ENCODE measurements at places on chromosomes 13 and 19. TPM values are rescaled to one million over a fixed set of nuclear protein-coding genes. Genes with fewer than 3 reads are reported as not detected.

TGFBR3L gene
- total RNA-seq, result 10.5 TPM

TMED1 gene
- 94.6 TPM for total RNA-seq

FGF14 gene
- not detected for total RNA-seq

CCDC8 gene
- total RNA-seq, result not detected

TJP3 gene
- 11.7 TPM for total RNA-seq

ZNF208 gene
- total RNA-seq, result not detected

ZNF132 gene
- total RNA-seq, result not detected

B3GNT3 gene
- 41.7 TPM for total RNA-seq

TIMM50 gene
- 123 TPM for total RNA-seq

LDLR gene
- total RNA-seq, result 302 TPM

GPC5 gene
- total RNA-seq, result not detected

- no peak for DNase-seq
These were observed 39.2 kb upstream of the TNFSF11 start for GRCh38 chr13:42534785-42535184.

- peak; percentile 35 for DNase-seq
These were observed 881 bp downstream of the ZNF20 start for GRCh38 chr19:12139269-12139668.

DNA sequence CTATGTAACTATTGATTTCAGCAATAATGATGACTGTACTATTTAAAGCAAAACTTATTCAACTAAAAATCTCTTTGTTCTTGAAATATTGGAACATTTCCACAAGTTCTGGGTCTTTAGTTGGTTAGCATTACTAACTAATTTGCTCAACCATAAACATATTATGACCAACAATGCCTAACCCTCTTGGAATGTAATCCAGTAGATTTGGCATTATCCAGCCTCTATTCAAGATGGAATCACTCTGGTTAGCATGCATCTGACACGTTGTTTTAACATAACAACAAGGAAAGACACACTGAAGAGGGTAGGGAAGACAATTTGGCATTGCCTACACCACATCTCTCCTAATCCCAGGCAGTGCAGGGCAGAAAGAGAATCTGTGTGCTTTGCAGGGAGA is 941.3 kb upstream of the PCDH20 start:
- no peak for DNase-seq

GRCh38 chr13:24068472-24068871 is 92.0 kb upstream of the SPATA13 start:
- DNase-seq, result no peak

DNA sequence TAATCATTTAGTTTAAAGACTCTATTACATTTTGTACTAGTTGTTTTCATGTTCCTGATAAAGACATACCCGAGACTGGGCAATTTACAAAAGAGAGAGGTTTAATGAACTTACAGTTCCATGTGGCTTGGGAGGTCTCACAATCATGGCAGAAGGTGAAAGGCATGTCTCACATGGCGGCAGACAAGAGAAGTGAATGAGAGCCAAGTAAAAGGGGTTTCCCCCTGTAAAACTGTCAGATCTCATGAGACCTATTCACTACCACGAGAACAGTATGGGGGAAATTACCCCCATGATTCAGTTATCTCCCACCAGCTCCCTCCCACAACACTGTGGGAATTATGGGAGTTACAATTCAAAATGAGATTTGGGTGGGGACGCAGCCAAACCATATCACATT is 129.2 kb downstream of the PAN3 start:
- DNase-seq, result no peak

DNA sequence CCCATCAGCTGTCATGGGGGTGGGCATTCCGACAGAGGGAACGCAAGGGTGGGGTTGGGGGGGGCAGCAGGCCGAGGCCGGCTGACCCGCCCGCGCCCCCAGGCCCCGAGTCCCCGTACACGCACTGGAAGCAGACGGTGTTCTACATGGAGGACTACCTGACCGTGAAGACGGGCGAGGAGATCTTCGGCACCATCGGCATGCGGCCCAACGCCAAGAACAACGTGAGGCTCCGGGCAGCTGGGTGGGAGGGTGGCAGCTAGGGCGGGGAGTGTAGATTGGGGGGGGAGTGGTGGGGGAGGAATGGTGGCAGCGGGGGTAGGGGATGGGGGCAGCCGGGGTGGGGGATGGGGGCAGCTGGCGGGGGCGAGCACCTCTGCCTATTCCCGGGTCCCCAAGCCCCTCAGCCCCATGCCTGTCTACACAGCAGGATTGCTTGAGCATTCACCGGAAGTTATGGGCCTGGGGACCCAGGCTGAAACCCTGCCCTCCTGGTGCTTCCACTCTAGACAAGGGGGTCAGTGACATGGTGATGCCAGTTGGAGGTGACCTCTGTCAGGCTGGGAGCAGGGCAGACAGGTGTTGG is 2.8 kb upstream of the ADM5 start:
- no peak for DNase-seq

GRCh38 chr19:1161716-1162115 is 12.4 kb downstream of the SBNO2 start:
- no peak for DNase-seq

GRCh38 chr13:24135674-24136300 is 24.7 kb upstream of the SPATA13 start:
- DNase-seq, result peak; percentile 48

DNA sequence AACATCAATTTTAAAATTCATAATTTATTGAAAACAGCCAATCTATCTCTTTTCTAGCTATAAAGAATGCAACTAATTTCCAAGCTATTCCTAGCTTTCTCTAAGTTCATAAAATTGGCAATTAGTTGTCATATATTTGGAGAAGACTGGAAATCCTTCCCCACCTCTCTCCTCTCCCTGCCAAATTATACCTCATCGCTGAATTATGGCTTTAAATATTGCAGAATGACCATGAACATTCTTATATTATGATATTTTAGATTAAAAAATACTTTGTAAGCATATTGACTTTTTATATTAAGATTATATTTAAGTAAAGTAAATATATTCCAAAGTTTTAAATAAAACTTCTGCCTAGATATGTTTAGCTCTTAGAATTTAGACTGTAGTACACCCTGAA is 58.2 kb downstream of the ESD start:
- DNase-seq, result no peak

DNA sequence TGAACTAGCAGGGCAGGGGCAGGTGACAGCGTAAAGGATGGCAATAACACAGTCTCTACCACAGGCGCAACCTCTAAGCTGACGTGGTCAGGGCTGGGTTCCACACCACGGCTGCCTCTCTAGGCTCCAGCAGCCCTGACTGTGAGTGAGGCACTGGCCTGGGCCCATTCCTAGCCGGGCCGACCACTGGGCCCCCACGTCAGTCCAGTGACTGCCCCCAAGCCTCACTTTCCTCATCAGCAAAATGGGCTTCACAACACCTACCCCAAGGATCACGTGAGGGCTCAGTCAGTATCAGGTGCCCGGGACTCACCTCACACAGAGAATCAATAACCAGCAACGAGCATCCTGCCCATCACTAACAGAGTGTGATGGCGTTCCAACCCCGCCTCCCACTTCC is 5.2 kb downstream of the ZFR2 start:
- no peak for DNase-seq

DNA sequence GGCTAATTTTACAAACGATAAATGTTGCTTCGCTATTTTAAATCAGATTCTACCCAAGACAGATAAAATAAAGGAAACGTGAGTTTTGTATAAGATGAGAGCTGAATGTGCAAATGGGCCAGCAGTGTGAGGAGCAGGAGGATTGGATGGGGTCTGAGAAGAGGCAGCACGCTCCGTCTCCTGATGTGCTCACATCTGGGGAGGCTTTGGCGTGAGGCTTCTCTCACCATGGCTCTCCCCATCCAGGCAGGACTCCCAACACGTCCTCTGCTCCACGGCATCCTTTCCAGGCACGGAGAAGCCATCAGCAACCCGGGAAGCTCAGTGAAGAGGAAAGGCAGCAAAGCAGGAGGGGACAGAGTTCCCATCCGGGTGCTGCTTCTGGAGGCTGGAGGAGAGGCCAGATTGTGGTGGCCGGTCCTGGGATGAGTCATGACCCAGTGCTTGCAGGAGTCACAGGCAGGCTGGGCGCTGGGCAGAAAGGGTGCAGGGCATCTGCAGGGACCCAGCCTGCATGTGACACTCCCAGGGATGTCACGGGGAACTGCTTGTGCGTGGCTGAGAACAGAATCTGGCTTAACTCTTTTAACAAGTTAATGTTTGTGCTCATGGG is 47.5 kb downstream of the ZNF536 start:
- DNase-seq, result no peak

DNA sequence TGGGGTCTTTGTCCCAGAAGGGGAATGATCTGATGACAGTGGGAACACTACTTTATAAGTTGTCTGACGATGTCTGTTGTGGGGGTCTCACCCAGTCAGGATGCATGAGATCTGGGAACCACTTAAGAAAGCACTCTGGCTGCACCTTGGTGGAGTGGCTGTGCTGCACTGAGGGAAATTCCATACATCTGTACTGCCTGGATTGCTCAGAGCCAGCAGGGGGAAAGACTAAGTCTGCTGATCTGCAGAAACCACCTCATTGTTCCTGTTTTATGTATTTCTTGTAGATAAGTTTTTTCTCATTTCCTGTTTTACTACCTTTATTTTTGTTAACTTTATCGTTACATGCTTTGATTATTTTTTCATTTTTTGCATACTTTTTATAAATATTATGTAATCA is 27.3 kb downstream of the ZNF430 start:
- no peak for DNase-seq

- DNase-seq, result peak; percentile 78
These were observed 3.9 kb upstream of the B9D2 start for GRCh38 chr19:41367848-41368301.

DNA sequence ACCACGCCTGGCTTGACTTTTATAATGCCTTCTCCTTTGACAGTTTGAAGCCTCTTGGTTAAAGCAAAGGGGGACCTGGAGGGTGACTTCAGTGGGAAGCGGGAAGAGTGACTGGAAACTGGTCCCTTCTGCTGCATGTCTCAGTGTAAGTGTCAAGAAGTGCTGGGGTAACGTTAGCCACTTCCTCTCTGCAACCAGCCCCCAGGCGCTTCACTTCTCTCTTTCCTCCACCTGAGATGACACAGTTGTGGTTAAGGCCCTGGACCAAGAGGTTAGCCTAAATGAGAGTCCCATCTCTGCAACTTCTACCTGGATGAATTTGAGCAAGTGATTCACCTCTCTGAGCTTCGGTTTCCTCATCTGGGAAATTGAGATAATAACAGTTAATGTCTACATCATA is 16.3 kb downstream of the LEUTX start:
- peak; percentile 34 for DNase-seq

GRCh38 chr19:19300613-19301012 is 19.7 kb downstream of the SUGP1 start:
- DNase-seq, result no peak

DNA sequence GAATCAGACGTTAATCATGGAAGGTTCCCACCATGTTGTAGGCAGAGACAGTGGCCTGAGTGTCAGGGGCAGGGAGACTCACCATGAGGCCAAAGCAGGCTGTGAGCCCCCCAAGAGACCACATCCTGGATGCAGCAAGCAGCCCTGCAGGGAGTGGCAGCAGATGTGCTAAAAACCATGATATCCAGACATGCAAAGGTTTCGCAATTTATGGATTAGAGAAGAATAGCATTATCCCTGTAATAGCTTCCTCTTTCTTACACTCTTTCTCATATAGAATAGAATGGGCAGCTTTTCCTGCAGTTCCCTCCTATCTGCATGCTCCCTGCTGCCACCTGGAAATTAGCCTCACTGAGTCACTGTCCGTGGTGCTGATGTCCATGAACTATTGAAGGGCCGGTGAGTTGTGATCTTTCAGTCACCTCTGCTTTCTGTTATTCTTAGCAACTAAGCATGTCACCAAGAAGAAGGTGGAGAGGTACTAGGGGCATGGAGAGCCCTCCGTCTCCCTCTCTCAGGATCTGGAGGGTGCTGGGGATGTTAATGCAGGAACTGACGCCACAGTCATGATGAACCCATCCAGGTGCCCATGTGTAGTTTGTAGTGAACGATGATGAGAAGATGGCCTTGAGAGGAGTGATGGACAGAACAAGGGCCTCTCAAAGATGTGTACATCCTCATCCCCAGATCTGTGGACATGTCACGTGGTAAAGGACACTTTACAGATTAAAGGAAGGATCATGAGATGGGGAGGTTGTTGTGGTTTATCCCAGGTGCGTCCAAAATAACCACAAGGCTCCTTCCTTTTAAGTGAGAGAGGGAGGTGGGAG is 9.9 kb downstream of the CEACAM4 start:
- DNase-seq, result peak; percentile 44

DNA sequence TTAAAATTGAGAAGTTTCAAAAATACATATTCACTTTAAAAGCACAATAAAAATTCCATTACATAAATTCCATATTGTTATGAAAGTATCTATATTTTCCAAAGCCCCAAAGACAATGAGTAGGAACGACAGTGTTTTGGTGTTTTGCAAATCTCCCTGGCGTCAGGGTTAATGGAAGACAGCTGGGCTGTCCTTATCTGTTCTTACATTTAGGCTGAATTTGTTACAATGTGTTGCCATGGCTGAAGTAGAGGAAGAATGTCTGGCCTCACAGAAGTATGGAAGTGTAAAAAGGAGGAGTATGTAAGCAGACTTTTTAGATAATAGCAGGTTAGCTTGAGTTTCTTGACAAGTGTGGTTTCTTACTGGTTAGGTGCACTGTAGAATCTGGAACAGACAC is 124.4 kb upstream of the SPATA13 start:
- no peak for DNase-seq

- DNase-seq, result no peak
These were observed 271.3 kb downstream of the PCDH20 start for GRCh38 chr13:61144301-61144700.

GRCh38 chr13:97348569-97349100 is 85.3 kb upstream of the RAP2A start:
- no peak for DNase-seq

- no peak for DNase-seq
These were observed 14.4 kb downstream of the MYO16 start for GRCh38 chr13:108643646-108644353.

DNA sequence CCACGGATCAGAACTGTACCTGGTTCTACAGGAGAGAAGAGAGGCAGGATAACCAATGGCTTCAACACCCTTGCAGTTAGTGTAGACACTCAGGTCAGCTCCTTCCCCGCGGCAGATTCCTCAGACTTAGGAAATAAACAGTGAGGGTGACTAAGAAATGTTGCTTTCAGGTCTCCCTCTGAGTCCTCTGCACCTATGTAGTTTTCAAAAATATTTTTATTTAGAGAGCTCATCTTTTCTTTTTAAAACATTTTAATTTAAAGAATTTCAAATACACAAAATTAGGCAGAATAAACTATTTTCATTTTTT is 195.2 kb downstream of the KLF12 start:
- no peak for DNase-seq

- DNase-seq, result no peak
These were observed 56.5 kb downstream of the F2RL3 start for GRCh38 chr19:16945364-16945714.

- no peak for DNase-seq
These were observed 184.8 kb downstream of the KDM4B start for GRCh38 chr19:5153601-5154128.

DNA sequence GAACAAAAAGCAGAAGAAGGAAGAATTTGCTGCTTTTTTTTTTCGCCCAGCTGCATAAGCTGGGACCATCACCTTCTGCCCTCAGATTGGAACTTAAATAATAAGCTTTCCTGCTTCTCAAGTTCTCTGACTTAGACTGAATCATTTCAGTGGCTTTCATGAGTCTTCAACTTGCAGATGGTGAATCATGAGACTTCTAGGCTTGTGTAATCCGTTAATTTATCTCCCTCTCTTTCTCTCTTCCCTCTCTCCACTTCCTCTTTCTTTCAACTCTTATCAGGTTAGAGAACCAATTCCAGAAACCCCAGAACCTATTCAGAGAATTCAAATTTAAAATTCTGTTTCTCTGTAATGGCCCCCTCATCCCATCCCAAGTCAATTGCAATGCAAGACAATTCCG is 1153.7 kb downstream of the PCDH9 start:
- peak; percentile 12 for DNase-seq

GRCh38 chr13:107289540-107289939 is 721.6 kb upstream of the ARGLU1 start:
- no peak for DNase-seq
